Stimulated activated CD4-positive, alpha-beta T cell treated with anti-CD3 and anti-CD28 coated beads, TNF-alpha, amount 100 ng/mL, for 4 hours (primary cell): ENCODE measurements at places on chromosomes 2 and 18.

DNA sequence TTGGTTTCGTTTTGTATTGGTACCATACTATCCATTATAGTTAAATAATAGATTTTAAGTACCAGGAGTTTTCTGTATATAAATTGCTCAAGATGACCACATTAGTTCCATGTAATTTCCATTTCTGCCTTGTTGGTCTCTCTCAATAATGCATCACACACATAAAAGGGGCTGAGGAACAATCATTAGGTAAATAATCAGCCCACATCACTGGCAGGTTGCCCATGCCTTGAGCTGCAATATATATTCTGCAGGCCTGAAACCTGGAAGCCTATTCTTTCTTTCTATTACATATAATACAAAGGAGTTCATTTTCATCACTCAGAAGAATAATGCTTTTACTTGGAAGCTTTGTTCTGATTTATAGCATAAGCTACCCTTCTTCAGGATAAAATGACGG is 616.1 kb upstream of the PKDCC start:
- DNase-seq: no peak

- DNase-seq: no peak
Observed at GRCh38 chr2:178498137-178498536, 17.9 kb downstream of the PLEKHA3 start.

GRCh38 chr2:75208738-75209137 is 9.4 kb upstream of the TACR1 start:
- no peak for DNase-seq

GRCh38 chr2:8058652-8059051 is 623.2 kb upstream of the ID2 start:
- no peak for DNase-seq

GRCh38 chr2:76930056-76930744 is 592.0 kb downstream of the LRRTM4 start:
- DNase-seq: no peak

DNA sequence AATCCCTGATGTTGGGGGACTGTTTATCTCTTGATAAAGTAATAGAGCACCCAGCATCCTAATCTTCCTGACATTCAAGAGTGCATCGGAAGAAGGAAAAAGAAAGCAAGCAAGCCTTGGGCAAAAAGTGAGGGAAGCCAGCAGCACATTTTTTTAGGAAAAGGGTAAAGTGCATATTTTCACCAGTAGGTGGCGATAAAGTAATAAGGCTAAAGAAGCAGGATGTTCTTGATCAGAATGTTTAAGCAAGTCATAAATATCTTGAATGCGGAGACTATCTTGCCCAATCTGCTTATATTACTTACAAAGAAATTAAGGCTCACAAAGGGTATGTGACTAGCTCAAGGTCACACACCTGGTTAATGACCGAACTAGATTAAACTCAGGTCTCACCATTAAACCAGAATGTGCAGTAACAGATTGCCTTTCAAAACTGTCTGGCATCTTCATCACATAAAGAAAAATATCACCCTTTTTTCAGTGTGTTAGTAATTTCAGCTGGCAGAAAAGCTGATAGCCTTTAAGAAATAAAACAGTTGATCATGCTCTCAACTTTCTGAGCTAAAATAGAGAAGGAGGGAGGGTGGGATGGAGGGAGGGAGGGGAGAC is 83.8 kb downstream of the VIT start:
- no peak for DNase-seq

- no peak for DNase-seq
Observed at GRCh38 chr18:2879889-2880288, 33.1 kb downstream of the EMILIN2 start.

- DNase-seq: no peak
Observed at GRCh38 chr18:45806226-45806625, 19.2 kb upstream of the SIGLEC15 start.

- no peak for DNase-seq
Observed at GRCh38 chr2:62423883-62424458, 82.0 kb downstream of the TMEM17 start.

- DNase-seq: peak; percentile 41
Observed at GRCh38 chr2:239293775-239294430, 106.9 kb downstream of the HDAC4 start.

GRCh38 chr2:176175709-176176607 is 12.5 kb upstream of the HOXD1 start:
- no peak for DNase-seq

GRCh38 chr2:68831686-68832232 is 39.4 kb downstream of the BMP10 start:
- DNase-seq: no peak

GRCh38 chr2:212723226-212723625 is 184.6 kb upstream of the ERBB4 start:
- no peak for DNase-seq

GRCh38 chr2:222582928-222583327 is 73.0 kb downstream of the FARSB start:
- DNase-seq: no peak

GRCh38 chr2:238943338-238944067 is 95.6 kb downstream of the TWIST2 start:
- no peak for DNase-seq

DNA sequence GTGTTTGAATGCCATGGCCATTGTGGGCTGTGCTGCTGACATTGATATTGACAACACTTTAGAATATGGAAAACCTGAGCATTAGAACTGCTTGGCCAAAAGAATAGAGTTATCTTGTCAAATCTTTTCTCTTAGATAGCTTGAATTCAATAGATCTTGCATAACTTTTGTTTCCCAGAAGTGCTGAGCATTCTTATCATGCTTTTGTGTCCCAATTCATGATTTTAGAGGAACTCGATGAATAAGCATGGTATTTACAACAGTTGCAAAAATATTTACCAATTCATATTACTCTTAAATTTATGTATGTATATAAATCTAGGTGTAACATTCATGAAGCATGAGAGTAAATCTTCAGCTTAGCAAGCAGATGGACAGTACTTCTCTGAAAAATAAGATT is 508.0 kb downstream of the BCL11A start:
- DNase-seq: no peak

- DNase-seq: no peak
Observed at GRCh38 chr2:60899230-60899891, 18.0 kb downstream of the REL start.

- DNase-seq: no peak
Observed at GRCh38 chr2:229230256-229230655, 40.8 kb downstream of the PID1 start.

GRCh38 chr2:26557244-26557925 is 79.5 kb upstream of the OTOF start:
- no peak for DNase-seq

- DNase-seq: no peak
Observed at GRCh38 chr18:44636241-44636640, 44.4 kb upstream of the SETBP1 start.

- DNase-seq: no peak
Observed at GRCh38 chr2:168632709-168633121, 169.7 kb upstream of the NOSTRIN start.

DNA sequence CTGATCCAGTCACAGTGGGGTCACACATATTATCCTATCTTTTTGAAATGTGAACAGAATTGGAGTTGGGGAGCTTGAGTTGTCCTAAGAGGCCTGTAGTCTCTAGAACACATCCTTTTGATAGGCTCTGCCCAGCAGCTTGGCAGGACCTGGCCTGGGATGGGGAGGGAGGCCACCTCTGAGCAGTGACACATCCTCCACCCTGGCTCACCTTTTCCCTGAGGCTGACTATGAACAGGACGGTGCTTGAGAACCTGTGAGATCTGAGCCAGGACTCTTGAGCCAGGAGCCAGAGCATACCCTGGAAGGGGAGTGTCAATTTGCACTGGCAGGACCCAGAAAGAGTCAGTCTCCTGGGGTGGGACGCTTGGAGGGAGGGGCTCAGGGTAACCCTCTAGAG is 17.7 kb upstream of the ATP6V1B1 start:
- DNase-seq: no peak

DNA sequence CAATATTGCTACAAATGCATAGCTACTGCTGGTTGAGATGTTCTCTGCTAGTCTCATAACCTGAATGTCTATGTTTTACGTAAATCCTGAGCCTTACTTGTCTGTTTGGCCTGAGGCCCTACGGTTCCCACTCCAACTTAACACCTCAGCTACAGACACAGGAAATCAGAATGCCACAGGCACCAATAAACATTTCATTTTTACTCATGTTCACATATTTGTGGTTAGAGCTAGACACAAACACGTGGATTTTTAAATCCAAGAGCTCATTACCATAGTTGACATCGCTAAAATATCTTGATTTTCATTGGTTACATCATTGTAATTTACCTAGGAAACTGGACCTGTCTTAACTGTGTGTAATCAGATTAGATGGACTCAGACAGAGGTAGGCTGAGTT is 263.8 kb upstream of the CDH19 start:
- no peak for DNase-seq

DNA sequence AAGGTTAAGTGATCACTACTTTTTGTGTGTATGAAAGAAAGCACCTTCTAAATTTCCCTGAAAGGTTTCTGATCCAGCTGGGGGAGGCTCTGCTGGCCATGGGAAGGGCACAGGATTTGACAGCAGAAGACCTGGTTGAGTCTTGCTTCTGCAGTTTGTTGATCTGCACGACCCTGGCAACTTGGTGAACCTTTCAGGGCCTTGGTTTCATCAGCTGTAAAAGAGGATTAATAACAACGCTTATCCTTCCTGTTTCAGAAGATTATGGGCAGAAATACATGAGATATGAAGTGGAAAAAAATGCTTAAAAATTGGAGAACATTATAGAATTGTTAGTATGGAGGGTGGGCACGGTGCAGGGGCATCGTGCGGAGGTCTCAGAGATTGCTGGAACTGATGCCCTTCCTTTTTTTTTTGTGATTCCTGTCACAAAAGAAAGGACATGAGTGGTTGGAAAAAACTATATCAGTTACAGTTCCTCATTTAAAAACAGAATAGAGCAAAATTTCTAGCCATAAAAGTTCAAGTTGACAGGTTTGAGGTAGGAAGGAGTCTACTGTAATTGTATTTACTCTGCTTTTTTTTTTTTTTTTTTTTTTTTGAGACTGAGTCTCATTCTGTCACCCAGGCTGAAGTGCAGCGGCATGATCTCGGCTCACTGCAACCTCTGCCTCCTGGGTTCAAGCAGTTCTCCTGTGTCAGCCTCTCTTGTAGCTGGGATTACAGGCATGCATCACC is 47.4 kb downstream of the MFSD6 start:
- no peak for DNase-seq

DNA sequence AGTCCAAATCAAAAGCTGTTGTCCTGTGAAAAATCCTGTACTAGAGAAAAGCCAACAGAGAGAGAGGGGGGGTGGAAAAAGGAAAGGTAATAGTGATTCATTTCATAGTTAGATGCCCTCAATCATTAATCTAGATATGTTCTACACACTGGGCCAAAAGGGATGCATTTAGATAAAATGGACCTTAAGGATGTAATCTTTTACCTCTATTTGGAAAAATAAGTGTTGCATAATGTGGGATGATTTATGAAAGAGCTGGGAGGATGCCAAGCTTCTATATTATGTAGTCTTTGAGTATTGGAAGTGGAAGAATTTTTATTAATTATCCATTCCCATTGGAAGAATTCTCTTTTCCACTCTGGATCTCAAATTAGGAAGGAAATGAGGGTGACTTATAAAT is 480.5 kb upstream of the ZEB2 start:
- DNase-seq: no peak

GRCh38 chr2:218988650-218989049 is 3.7 kb upstream of the FEV start:
- no peak for DNase-seq

DNA sequence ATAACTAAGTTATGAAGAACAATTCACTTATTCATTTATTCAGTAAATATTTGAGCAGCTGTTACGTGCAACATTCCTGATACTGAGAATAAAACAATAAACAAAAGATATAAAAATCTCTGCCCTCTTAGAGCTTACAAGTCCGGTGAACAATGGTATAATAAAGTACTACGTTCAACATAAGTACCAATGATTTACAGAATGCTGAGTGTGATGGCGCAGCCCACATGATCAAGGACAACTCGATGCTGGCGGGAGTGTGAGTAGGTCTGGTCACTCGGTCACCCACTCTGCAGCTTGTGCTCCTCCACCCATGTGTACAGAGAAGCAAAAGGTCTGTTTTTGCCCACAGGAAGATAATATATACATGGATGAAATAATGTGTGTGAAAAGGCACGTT is 254.3 kb downstream of the BCL11A start:
- no peak for DNase-seq

- no peak for DNase-seq
Observed at GRCh38 chr2:216103213-216103612, 5.9 kb upstream of the XRCC5 start.

DNA sequence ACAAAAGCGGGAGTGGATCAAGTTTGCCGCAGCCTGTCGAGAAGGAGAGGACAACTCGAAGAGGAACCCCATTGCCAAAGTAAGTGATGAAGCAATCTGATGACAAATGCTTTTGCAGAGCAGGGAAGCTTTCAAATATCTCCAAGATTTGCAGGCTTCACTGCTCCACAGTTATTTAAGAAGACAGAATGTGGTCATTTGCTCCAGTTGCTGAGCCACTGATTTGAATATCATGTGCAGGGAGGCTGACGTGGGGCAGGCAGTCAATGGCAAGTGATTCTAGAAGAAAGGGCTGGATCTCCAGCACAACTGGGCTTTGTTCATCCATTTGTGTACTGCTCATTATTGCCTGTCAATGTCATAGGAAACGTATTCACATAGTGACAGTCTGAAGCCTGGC is 10.2 kb downstream of the DSG4 start:
- DNase-seq: no peak

DNA sequence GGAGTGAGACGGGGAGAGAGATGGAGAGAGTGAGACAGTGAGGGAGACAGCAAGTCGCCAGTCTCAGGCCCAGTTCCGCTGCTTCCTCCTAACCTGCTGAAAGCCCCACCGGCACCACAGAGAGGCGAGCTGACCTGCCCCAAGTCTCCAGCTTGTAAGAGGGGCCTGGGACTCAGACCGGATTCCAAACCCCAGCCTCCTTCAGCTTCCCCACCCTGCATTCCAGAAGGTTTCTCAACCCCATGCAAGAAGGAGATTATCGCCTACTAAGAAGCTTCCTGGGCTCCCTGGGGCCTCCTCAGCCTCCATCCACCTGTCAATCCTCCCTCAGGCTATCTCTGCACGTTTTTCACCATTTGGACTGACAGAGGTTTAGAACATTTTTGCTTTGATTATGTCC is 173.1 kb upstream of the RAB6C start:
- no peak for DNase-seq

DNA sequence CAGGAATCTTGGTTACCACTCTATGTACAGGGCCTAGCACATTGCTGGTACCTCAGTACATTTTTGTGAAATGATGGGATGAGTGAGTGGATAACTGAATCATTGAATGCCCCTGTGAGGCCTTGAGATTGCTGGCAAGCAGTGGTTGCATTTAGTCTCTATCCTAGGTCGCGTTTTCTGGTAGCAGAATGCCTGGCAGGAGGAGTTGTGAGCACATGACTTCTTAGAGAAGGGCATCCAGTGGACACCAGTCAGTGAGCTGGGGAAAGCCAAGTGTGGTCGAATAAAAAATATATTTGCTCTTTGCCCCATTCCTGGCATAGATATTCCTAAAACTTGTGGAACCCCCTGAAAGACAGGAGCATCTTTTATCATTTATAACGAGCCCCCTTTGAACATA is 61.8 kb upstream of the SMAD2 start:
- no peak for DNase-seq

GRCh38 chr2:144350151-144350802 is 169.6 kb downstream of the ZEB2 start:
- DNase-seq: no peak

GRCh38 chr18:46070815-46071652 is 1.0 kb downstream of the PSTPIP2 start:
- no peak for DNase-seq
